ENCODE measurements at places on chromosomes 12 and 14.

DNA sequence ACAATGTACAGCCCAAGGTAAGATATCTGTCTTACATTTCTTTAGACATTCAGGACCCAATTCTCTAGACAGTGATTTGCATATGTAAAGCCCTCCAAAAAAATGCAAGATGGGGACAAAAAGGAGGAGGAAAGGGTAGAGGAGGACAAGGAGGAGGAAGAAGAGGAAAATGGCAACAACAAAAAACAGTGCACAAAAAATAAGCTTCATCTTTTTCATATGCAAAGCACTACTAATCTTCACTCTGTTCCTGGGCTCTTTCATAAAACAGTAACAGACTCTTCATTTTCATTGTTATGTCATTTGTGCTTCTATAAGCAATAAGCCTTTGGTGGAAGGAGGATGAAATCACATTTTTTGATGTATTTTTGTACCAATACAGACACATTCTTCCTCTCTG is 61.4 kb downstream of the KCNH5 start:
- no peak for DNase-seq

DNA sequence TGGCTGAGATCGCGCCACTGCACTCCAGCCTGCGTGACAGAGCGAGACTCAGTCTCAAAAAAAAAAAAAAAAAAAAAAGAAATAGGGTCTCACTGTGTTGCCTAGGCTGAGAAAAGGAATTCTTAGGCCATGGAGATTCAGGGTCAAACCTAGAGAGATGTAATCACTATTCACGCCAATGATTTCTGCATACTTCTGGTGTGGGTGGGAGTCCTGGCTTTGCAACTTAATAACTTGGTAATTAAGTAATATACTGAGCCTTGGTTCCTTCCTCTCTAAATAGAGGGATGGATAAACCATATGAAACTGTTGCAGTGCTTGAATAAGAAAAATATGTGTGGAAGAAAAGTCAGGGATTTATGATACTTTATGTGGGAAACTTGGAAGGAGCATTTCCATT is 2.7 kb downstream of the ZNF410 start:
- DNase-seq, result no peak

DNA sequence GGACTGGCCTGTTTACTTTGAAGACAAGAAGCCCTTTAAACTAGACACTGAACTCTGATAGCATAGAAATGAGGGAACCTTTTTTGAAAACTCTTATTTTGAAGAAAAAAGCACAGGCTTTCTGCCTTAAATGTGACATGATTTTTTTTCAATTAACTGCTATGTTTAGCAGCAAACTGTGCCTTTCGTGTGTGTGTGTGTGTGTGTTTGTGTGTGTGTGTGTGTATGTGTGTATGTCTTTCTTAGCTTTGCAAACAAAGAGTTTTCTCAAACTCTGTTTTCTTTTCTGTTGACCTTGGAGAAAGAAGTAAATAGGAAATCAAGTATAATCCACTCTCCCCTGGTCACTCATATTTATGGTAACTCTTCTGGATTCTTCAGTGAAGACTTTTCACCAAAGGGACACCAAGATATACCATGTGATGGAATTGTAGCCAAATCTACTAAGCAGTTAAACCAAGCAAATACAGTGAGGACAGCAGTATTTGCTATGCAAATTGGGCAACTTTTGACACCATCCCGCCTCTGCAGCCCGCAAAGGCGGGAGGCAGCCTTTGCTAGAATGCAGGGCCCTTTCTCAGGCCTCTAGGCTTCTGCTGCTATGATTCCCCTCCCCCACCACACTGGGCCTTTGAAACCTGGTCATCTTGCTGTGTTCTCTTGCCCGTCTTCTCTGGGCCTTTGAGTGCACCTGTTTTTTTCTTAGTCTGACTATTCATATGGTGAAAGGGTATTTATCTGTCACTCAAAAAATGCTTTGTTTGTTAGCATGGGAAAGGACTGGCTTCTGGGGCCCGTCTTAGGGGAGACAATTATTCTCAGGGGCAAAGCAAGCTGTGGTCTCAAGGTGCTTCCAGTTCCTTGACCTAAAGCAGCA is 107.9 kb downstream of the MYRFL start:
- peak; percentile 51 for DNase-seq

GRCh38 chr12:54680374-54680773 is 32.2 kb upstream of the DCD start:
- DNase-seq, result peak; percentile 43

DNA sequence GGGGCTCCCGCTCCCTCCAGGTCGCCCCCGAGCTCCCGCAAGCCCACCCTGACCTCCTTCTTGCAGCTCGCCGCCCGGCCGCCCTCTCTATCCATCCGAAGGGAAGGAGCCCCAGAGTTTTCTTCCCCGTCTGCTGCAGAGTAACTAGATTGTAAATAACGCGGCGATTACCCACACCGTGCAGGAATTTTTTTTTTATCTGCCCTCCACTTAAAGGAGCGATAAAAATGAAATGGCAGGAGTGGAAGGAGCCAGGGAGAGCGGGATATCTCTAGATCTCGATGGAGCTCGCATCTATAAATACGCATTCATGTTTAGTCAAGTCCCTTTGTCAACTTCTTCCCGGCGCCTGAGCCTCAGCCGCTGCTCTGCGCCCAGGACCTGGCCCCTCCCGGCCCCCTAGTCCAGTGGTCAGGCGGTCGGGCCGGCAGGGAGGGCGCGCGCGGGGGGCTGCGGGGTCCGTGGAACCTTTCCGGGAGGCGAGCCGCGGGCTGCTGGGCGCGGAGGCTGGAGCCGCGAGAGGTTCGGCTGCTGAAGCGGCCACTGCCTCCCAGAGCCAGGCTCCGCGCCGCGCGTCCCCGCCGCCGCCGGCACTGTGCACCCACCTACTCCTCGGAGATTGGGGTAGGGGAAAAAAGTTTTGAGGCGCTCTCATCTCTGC is 386.0 kb downstream of the BCAT1 start:
- DNase-seq, result peak; percentile 69

GRCh38 chr14:23569443-23570151 is 2.0 kb upstream of the AP1G2 start:
- DNase-seq, result peak; percentile 89

GRCh38 chr12:105107171-105107493 is 399 bp upstream of the WASHC4 start:
- no peak for DNase-seq

DNA sequence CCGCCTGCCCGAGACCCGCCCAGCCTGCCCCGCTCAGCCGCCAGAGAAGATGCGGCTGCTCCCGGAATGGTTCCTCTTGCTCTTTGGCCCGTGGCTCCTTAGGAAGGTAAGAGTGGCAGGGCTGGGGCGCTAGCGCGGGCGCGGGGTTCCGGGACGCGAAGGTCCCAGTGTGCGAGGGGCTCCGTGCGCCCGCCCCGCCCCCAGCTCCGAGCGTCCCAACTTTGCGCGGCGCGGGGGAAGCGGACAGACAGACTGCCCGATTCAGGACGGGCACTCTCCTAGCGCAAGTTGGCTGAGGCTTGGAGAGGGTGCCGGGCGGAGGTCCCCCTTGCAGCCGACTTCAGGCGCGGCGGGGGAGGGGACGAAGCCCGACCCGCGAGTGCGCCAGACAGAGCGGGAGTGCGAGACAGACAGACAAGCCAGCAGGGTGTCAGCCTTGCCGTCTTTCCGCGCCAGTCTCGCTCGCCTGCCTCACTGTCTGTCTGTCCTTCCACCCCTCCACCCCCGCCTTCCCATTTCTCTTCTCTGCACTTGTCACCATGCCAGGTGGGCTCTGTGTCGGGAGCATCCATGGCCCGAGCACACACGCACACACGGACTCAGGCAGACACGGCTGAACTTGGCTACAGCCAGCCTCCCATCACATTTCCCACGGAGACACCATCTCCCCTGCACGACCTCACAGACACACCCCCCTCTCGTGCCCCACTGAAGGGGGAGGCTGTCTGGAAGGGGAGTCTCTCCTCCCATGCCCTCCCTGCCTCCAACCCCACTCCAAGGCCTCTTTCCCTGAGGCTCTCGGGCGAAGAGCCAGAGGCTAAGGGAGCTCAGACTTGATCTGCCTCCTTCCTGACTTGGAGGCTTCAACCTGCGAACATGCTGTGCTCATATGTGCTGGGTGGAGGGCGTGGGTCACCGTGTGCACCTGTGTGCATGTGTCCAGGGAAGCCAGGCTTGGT is 606 bp downstream of the NXPH4 start:
- DNase-seq, result peak; percentile 81

GRCh38 chr14:30053103-30053502 is 125.5 kb upstream of the PRKD1 start:
- DNase-seq, result no peak

- DNase-seq, result no peak
Observed at GRCh38 chr12:2166696-2167095, 113.9 kb downstream of the CACNA1C start.

DNA sequence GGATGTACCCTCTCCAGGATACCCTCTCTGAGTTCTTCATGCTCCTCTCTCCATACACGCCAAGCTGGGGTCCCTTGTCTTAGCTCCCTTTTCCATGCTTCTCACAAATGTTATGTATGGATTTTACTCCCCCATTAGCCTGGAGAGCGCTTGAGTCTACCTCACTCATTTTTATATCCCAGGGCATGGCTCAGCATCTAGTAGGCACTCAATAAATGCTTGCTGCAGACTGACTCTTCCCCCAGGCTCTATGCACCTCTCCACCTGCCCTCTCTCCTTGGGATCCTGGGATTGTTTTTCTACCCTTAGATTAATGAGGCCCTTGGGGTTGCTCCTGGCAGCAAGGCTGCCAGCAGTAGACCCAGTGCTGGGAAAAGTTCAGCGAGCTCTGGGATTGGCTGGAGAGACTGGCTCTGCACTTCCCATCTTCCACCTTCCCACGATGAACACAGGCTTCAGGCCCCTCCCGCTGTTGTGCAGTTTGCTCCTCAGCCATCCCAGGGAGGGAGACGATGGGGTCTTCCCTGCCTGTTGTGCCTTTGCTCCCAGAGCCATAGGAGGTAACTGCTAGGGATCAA is 2.2 kb downstream of the NRIP2 start:
- DNase-seq, result no peak

GRCh38 chr12:109458771-109459208 is 18.3 kb downstream of the KCTD10 start:
- peak; percentile 77 for DNase-seq

DNA sequence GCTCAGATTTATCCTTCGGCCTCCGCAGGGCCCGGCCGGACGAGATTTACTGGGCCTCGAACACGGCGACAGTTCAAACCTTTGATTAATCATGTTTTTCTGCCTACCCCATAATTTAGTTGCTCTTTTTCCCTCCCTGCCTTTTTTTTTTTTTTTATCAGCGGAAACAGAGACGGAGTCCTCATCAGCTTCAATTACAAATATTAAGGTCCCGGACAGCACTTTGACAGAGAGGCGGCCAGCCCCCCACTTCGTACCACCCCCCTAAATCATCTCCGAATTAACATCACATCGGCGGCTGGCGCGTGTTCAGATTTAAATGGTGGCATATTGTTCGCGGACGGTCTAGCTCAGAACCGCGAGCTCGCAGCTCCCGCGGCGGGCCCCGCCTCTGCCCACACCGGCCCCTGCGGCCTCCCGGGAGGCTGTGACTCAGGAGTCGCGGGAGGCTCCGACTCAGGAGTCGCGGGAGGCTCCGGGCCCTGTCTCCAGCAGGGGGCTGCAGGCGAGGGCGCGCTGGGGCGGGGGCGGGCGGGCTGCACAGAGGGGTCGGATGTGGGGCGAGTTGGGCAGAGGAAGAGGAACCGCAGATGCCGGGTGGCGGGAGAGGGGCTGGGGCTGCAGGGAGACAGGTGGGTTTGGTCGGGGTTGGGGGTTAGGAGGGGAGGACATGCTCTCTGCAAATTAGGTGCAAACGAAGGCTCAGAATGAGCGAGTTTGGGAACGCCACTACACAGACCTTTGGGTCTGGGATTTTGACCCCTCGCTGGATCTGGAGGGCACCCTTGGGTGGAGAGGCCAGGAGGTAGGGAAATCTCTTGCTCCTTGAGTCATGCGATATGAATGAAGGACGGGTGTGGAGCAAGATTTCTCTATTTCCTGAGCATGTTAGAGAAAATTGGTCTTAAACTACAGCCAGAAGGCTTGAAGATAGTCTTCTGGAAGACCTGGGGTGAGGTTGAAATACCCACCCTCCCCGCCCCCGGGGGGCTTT is 19.6 kb upstream of the ATP5MC2 start:
- peak; percentile 88 for DNase-seq

DNA sequence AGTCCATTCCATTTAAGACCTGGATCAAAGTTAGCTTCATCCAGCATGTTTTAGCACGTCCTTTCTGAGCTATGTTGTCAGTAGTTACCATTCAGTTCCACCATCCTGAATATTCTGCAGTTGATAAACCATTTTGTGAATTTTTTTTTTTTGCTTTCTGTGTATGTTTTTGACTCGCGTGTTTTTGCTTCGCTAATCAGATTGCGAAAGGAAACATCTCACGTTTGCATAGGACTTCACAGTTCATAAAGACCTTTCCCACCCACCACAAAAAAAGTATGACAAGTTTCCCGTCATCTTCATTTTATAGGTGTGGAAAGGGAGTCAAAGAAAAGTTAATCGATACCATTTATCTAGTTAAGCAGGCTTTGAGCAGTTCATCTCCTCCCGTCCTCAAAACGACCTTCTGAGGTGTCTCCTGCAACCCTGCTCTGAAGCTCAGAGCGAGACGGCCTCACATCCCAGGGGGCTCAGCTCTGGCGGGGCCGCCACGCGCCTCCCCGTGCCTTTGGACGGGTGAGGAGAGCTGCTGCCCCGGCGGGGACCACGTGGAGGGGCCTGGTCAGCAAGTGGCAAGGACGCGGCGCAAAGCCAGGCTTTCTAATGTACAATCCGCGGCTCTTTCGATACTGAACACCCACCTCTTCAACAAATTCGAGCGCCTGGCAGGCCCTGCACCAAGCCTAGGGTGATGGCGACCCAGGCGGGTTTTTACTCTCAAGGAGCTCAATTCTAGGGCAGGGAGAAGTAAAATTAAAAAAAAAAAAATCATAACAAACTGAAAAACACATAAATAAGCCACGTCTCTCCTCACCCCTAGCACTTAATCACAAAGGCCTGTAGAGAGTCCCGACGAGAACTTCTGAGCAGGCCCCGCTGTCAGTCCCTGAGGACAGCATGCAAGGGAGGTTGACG is 988 bp upstream of the TMEM263 start:
- DNase-seq, result peak; percentile 48

GRCh38 chr12:101231636-101232035 is 21.6 kb upstream of the SLC5A8 start:
- no peak for DNase-seq

DNA sequence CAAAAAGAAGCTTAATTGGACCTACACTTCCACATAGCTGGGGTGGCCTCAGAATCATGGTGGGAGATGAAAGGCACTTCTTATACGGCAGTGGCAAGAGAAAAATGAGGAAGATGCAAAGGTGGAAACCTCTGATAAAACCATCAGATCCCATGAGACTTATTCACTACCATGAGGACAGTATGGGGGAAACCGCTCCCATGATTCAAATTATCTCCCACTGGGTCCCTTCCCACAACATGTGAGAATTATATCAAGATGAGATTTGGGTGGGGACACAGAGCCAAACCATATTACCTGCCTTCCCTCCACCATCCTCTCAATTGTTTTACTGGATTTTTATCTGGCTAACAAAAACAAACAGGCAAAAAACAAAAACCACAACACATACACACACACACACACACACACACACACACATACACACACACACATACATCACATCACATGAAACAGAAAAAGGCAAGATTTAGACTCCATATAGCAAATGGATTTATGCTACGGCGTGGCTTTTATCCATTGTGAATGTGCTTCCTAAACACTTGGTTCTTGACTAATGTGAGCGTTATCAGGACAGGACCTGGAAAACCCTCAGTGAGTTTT is 66.7 kb downstream of the ZFP36L1 start:
- DNase-seq, result no peak

- no peak for DNase-seq
Observed at GRCh38 chr14:81550001-81550637, 16.5 kb upstream of the SEL1L start.

All from H7 (cell line).